Endodermal cell (in vitro differentiated cells): ENCODE measurements at places on chromosomes 1 and 21. TPM values are rescaled to one million over a fixed set of nuclear protein-coding genes. Genes with fewer than 3 reads are reported as not detected.

- peaks cover 13% of the 10 kb centered on the region for H3K27me3 ChIP-seq
- H3K27ac ChIP-seq, result no peak overlapping the region
- H3K4me1 ChIP-seq, result no peaks in the 10 kb centered on the region
- H3K36me3 ChIP-seq, result peaks cover 7% of the 10 kb centered on the region
- DNase-seq, result peak; percentile 85
Measured at GRCh38 chr1:179228783-179229213, 679 bp downstream of the ABL2 start.

DNA sequence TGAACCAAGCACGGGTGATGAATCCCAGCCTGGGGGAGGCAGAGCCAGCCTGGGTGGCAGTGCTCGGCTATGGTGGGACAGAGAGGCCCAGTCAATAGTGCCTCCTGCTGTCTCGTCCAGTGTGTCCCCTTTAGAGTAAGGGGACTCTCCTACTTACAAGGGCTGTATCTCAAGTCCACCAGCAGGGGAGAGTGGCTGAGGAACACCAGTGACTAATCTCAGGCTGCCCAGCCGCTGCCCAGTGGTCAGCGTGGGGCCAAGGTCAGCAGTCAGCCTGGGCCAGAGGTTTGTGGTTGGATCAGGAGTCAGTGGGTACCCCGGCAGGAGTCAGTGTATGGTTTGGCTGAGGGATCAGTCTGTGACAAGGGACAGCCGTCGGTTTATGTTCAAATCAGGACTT lies 109.2 kb upstream of the RUNX3 start:
- no peaks in the 10 kb centered on the region for H3K27me3 ChIP-seq
- H3K4me1 ChIP-seq, result no peaks in the 10 kb centered on the region
- no peaks in the 10 kb centered on the region for H3K36me3 ChIP-seq
- no peak overlapping the region for H3K27ac ChIP-seq

DNA sequence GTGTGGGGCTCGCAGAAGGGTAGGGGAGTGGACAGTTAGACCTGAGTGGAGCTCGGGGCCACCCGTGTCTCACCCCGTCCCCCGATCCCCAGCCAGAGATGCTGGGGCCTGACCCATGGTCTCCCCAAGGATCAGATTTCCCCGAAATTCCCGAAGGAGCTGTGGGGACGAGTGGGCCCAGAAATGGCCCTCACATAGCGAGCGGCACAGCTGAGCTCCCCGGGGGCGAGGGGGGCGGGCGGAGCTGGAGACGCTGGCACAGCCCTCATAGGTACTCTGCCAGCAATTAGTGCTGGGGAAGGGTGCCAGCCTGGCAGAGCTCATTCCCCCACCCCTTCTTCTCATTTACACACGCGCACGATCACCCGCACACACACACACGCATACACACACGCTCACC lies 9.2 kb downstream of the CASZ1 start:
- peaks cover 33% of the 10 kb centered on the region for H3K27me3 ChIP-seq
- no peaks in the 10 kb centered on the region for H3K36me3 ChIP-seq
- no peaks in the 10 kb centered on the region for H3K4me1 ChIP-seq
- no peak overlapping the region for H3K4me3 ChIP-seq
- no peak for DNase-seq
- no peak overlapping the region for H3K27ac ChIP-seq

GRCh38 chr1:191419842-191420241 lies 738.4 kb upstream of the RGS18 start:
- no peak overlapping the region for H3K27ac ChIP-seq
- no peaks in the 10 kb centered on the region for H3K36me3 ChIP-seq
- no peak overlapping the region for H3K4me3 ChIP-seq
- no peaks in the 10 kb centered on the region for H3K27me3 ChIP-seq

GRCh38 chr1:40411294-40411693 lies 37.8 kb downstream of the SMAP2 start:
- H3K27ac ChIP-seq, result no peak overlapping the region
- H3K36me3 ChIP-seq, result peaks cover 64% of the 10 kb centered on the region
- no peak overlapping the region for H3K4me3 ChIP-seq
- H3K4me1 ChIP-seq, result peaks cover 3% of the 10 kb centered on the region
- H3K27me3 ChIP-seq, result no peaks in the 10 kb centered on the region
- DNase-seq, result no peak

Gene WNT4
- total RNA-seq, result 0.11 and 0.44 TPM in 2 replicates

GRCh38 chr1:25669781-25670567 lies 53.4 kb downstream of the MAN1C1 start:
- H3K36me3 ChIP-seq, result no peaks in the 10 kb centered on the region
- no peak for DNase-seq
- H3K4me1 ChIP-seq, result no peaks in the 10 kb centered on the region
- no peak overlapping the region for H3K27ac ChIP-seq
- H3K27me3 ChIP-seq, result no peaks in the 10 kb centered on the region

- no peaks in the 10 kb centered on the region for H3K27me3 ChIP-seq
- H3K27ac ChIP-seq, result no peak overlapping the region
Measured at GRCh38 chr1:160720356-160721085, 8.9 kb upstream of the CD48 start.

- H3K4me3 ChIP-seq, result no peak overlapping the region
- no peak for DNase-seq
- no peaks in the 10 kb centered on the region for H3K4me1 ChIP-seq
- no peak overlapping the region for H3K27ac ChIP-seq
Measured at GRCh38 chr1:221793439-221794078, 51.7 kb upstream of the DUSP10 start.

Gene PLA2G2D
- not detected in 3 replicates for total RNA-seq

Gene BTF3L4
- total RNA-seq, result 83.7 to 95.1 TPM (median 93.1 TPM) in 3 replicates

Gene CD84
- total RNA-seq, result not detected in 2 replicates

- H3K4me1 ChIP-seq, result no peaks in the 10 kb centered on the region
- H3K36me3 ChIP-seq, result peaks cover 23% of the 10 kb centered on the region
- no peak overlapping the region for H3K4me3 ChIP-seq
- H3K27me3 ChIP-seq, result no peaks in the 10 kb centered on the region
Measured at GRCh38 chr1:52738148-52738547, 11.9 kb downstream of the ZYG11B start.

Gene LHX8
- total RNA-seq, result not detected in 2 replicates

GRCh38 chr1:44759077-44759476 lies 16.3 kb upstream of the RPS8 start:
- peaks cover 83% of the 10 kb centered on the region for H3K36me3 ChIP-seq
- H3K4me3 ChIP-seq, result no peak overlapping the region
- no peaks in the 10 kb centered on the region for H3K4me1 ChIP-seq

Gene GBP6
- not detected in 2 replicates for total RNA-seq

DNA sequence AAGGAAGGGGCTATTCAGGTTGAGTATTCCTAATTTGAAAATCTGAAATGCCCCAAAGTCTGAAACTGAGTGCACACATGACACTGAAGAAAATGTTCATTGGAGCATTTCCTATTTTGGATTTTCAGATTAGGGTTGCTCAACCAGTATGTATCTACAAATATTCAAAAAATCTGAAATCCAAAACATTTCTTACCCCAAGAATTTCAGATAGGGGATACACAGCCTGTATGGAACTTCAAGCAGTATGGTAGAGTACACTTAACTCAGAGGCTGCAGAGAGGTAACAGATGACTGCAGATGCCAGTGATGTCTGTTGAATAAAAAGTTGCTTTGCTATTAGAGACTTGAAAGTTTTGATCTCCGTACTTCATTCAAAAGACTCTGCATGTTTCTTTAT lies 19.0 kb downstream of the YTHDF2 start:
- H3K27ac ChIP-seq, result no peak overlapping the region
- DNase-seq, result no peak
- H3K4me1 ChIP-seq, result no peaks in the 10 kb centered on the region
- peaks cover 70% of the 10 kb centered on the region for H3K36me3 ChIP-seq
- no peaks in the 10 kb centered on the region for H3K27me3 ChIP-seq

Gene RXFP4
- not detected in 2 replicates for total RNA-seq

Gene ATAD3B
- total RNA-seq, result 23.1 to 42.4 TPM (median 41.8 TPM) in 3 replicates

- H3K4me3 ChIP-seq, result no peak overlapping the region
- no peaks in the 10 kb centered on the region for H3K36me3 ChIP-seq
- no peak overlapping the region for H3K27ac ChIP-seq
- no peaks in the 10 kb centered on the region for H3K4me1 ChIP-seq
- no peak for DNase-seq
- peaks cover 7% of the 10 kb centered on the region for H3K27me3 ChIP-seq
Measured at GRCh38 chr1:234481771-234482170, 2.8 kb upstream of the TARBP1 start.

Gene MFSD2A
- total RNA-seq, result 8.5 to 25.6 TPM (median 9.4 TPM) in 3 replicates

DNA sequence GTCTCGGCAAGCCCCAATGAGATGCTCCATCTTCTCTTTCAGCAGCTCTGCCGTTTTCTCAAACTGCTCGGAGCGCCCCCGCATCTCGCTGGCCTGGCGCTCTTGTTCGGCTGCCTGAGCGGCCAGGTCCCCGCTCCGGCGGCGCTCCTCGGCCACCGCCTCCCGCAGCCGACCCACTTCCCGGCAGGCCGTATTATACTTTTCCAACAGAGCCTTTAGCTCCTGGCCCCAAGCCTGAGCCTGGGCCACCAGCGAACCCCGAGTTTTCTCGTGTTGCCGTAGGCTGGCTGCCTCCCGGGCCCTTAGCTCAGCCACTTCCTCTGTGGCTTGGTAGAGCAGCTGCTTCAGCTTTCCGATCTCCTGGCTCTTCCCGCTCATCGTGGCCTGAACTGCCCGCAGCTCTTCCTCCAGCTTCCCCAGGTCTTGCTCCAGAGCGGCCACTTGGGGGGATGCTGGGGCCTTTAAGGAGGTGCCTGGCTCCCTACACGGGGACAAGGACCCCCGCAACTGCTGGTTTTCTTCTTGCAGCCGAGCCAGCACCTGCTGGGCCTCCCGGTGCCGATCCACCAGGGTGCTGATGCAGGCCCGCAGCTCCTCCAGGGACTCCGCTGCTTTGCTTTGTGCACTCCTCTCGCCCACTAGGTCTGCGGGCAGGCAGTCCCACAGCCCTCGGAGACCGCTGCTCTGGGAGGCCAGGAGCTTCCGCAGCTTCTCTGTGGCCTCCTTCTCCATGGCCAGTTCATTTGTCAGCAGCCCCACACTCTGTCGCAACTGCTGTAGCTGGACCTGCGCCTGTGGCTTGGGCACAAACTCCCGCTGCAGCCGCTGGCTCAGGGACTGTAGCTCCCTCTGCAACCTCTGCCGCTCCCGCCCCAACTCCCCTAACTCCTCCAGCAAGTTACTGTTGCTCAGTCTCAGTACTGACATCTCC lies 13.4 kb upstream of the PIAS3 start:
- H3K4me3 ChIP-seq, result no peak overlapping the region
- no peak overlapping the region for H3K27ac ChIP-seq
- DNase-seq, result peak; percentile 83
- H3K4me1 ChIP-seq, result no peaks in the 10 kb centered on the region

- no peaks in the 10 kb centered on the region for H3K27me3 ChIP-seq
- no peak overlapping the region for H3K27ac ChIP-seq
- peak; percentile 58 for DNase-seq
- no peak overlapping the region for H3K4me3 ChIP-seq
- H3K4me1 ChIP-seq, result no peaks in the 10 kb centered on the region
Measured at GRCh38 chr1:95974586-95974985, 740.6 kb downstream of the RWDD3 start.

DNA sequence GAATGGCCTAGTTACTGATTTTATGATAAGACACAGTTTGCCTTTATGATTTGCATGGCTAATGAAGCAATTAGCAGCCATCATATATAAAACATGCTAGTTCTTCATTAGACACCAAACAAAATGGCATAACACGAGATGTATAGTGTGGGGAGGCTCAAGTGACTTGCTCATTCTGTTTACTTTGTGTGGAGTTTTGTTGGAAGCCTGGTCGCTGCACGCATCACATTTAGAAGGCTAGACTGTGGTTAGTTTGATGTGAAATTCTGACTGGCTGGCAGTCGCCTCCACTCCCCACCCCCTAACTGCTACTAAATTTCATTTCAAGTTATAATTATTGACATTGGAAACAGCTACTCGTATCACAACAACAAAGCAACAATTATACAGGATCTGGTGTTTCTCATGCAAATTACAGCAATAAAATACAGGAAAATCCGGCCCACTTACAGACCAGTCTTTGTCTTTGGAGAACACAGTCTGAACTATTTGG lies 356.1 kb downstream of the LMO4 start:
- H3K36me3 ChIP-seq, result no peaks in the 10 kb centered on the region
- H3K27ac ChIP-seq, result peak overlapping the region; percentile 1
- no peak overlapping the region for H3K4me3 ChIP-seq
- H3K4me1 ChIP-seq, result no peaks in the 10 kb centered on the region
- peaks cover 5% of the 10 kb centered on the region for H3K27me3 ChIP-seq

Gene SELP
- not detected in 2 replicates for total RNA-seq

- no peak overlapping the region for H3K27ac ChIP-seq
- no peaks in the 10 kb centered on the region for H3K27me3 ChIP-seq
- H3K36me3 ChIP-seq, result no peaks in the 10 kb centered on the region
- H3K4me3 ChIP-seq, result no peak overlapping the region
Measured at GRCh38 chr1:150902346-150902745, 15.4 kb downstream of the CTXND2 start.

Gene CDC14A
- 14.0 and 17.6 TPM in 2 replicates for total RNA-seq

- H3K27ac ChIP-seq, result no peak overlapping the region
- DNase-seq, result no peak
- H3K4me1 ChIP-seq, result no peaks in the 10 kb centered on the region
- H3K36me3 ChIP-seq, result no peaks in the 10 kb centered on the region
Measured at GRCh38 chr21:22395965-22396364, 1397.8 kb downstream of the NCAM2 start.
